Activated T-cell treated with anti-CD3 and anti-CD28 coated beads, Interleukin-2, amount 50 U/mL, for 1 hour (primary cell): ENCODE measurements at places on chromosomes 1 and 21.

GRCh38 chr1:225651376-225651871 is 1.5 kb downstream of the ENAH start:
- no peak for DNase-seq

DNA sequence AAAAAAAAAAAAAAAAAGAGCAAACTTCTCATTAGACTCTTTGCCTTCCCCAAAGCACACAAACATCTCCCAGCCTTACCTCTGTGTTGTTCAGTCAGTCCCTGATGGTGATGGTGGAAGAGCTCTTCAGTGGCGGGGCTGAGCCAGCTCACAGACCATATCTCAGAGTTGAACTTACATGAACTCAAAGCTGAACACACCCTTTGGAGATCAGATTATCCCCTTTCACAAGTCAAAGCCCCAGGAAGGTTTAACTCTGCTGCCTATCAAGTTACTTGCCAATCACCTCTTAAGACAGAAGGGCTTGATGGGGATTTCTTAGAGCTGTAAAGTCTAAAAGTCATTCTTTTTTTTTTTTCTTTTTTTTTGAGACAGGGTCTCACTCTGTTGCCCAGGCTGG is 55.2 kb upstream of the L1TD1 start:
- DNase-seq: no peak

- no peak for DNase-seq
Observed at GRCh38 chr1:12601700-12602658, 16.0 kb downstream of the DHRS3 start.

DNA sequence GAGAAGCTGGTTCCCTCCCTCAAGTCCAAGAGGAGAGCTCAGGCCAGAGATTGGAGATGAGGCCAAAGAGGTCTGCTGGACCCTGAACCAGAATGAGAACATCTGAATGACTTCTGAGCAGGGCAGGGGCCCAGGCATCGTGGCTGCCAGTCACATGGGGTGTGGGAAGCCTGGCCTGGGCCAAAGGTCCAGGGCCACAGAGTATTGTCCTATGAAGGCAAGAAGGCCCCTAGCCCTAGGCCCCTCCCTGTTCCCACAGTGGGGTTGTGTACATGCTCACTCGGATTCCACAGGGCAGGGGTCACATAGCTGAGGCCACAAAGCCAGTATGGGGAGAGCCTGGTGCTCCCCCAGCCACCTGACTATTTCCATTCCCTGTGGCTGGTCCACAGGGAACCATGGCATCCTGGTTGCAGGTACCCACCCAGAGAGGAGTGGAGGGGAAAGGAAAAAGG is 18.5 kb upstream of the SLC1A7 start:
- no peak for DNase-seq

DNA sequence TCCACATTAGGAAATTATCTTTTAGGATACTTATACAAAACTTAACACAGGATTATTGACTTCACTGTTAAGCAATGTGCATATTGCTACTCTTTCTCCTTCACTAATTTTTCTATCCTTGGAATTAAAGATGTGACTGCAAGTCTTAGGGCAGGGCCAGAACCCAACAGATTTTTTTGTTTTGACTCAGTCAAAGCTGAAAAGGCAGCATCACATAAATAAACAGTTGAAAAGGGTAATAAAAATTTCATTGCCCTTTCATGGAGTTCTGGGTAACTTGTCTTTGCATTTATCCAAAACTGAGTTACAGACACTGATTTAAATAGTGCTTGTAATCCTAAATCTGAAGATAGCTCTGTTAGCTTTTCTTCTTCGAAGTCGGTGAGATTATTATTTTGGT is 1.9 kb upstream of the TMEM35B start:
- DNase-seq: no peak

GRCh38 chr1:48853006-48853405 is 76.3 kb upstream of the BEND5 start:
- DNase-seq: no peak
